Ecto neural progenitor cell (in vitro differentiated cells): ENCODE measurements at places on chromosomes 4 and X.
A peak's percentile ranks its signal among the peaks of the same experiment; 100 is the strongest.

DNA sequence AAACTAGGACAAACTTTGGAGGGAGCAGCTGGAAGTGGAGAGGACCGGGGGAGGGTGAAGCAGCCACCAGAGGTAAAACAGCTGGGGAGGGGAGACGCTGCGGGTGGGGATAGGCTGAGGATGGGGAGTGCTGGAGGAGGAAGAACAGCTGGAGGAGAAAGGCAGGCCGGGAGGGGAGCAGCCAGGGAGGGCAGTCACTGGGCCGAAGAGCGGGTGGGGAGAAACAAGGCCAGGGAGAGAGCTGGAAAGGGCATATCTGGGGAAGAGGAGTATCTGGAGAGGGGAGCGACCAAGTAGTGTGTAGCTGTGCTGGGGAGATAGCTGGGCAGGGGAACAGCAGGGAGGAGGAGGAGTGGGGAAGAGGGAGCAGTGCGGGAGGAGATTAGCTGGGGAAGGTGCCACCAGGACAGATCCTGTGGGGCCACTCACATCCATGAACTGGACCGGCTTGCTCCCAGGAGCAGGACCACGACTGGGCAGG lies 2.7 kb downstream of the SLC38A5 start:
- no peak for DNase-seq

DNA sequence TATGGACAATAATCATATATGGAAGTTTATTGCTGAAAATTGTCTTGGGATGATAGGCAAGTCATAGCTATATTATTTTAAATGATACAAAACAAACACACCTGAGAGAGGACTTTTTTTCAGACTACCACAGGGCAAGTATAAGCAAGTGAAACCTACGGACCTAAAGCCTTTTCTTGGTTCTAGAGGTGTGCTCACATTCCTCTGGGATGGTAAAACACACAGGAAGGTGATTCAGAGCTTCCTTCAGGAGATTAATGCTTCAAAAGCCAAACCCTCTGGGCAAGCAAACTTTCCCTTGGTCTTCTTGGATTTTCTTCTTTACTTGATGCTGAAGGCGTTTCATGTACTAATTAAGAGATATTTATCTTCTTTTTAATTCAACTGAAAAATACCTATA lies 60.1 kb upstream of the ACSL4 start:
- no peak for DNase-seq

DNA sequence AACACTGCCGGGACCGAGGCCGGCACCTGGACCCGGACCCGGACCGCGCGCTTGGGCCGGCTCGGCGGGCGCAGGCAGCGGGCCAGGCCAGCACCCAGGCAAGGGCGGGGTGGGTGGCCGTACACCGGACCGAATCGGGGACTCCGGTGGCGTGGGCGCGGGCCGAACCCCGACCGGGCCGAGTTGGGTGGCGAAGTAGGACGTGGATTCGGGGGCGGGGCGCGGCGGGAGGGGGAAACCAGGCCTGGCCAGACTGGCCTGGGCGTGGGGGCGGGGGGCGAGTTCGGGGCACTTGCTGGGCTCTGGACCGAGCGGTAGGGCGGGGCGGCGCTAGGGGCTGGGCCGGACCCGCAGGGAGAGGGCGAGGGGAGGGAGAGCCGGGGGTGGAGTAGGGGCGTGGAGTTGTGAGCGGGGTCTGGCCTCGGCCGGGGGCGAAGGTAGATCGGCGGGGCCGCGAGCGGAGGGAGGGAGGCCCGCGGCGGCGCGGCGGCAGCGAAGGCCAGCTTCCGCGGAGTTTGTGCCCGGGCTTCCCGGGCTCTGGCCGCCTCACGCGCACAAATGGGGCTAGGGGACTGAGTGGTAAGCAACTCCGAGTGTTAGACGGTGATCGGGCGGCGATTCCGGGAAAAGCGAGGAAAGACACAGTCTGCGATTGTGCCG lies 1.8 kb upstream of the BCORL1 start:
- peak; percentile 76 for DNase-seq

DNA sequence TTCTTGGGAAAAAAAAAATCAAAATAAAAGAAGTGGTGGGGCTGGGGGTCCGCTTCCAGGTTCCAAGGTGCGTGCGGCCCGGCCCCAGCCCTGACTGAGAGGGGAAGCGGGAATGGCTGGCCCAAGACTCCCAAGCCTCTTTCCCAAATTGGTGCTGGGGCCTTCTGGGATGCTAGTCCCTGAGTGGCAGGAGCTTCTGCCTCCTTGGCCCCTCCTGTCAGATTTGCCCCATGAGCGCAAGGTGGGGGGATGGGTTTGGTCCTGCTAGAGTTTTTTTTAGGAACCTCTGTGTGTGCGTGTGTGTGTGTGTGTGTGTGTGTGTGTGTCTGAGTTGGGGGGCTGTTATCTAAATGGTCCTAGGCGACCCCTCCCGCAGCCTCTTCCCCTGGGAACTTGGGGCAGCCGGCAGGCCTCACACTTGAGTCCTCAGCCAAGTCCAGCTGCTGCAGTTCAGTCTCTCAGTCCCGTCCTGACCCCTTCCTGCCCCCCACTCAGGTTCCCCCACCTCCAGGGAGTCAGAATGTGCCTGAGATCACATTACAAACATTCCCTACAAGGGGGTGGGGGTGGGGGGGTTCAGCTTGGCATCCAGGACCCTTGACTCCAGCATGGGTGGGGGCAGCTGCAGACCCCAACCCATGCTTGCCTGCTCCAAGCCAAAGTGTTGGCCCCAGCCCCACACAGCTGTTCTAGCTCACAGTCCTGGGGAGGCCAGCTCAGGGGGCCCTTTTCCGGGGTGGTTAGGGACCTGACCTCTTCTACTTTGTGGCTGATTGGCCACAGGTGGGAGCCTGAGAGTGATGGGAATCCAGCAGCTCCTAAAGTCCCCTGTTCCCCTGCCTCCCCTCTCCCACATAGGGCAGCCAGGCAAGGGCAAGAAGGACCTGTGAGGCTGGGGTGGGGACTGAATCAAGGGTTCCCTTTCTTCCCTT lies 4.0 kb downstream of the EFNB1 start:
- DNase-seq: peak; percentile 42

- DNase-seq: no peak
Observed at GRCh38 chr4:112897543-112897942, 151.9 kb upstream of the ANK2 start.

- DNase-seq: no peak
Observed at GRCh38 chr4:157700898-157701694, 471.7 kb downstream of the GASK1B start.

DNA sequence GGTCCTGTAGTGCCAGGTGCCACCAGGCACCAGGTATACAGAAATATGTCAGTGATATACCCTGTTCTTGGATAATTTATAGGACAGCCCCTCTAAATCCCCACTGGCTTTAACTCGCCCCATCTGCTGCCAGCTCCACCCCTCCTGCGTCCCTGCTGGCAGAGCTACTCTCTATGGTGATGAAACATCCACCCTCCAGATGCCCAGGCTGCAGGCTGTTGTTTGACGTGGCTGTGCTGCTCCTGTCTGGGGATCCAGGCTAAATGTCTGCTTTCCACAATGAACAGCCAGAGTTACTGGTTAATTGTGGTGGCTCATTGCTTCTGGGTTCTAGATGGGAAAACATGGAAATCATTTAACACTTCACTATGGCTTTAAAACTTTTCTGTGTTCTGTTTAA lies 12.9 kb downstream of the NHSL2 start:
- DNase-seq: no peak

GRCh38 chr4:46442963-46443362 lies 53.0 kb upstream of the GABRA2 start:
- no peak for DNase-seq

DNA sequence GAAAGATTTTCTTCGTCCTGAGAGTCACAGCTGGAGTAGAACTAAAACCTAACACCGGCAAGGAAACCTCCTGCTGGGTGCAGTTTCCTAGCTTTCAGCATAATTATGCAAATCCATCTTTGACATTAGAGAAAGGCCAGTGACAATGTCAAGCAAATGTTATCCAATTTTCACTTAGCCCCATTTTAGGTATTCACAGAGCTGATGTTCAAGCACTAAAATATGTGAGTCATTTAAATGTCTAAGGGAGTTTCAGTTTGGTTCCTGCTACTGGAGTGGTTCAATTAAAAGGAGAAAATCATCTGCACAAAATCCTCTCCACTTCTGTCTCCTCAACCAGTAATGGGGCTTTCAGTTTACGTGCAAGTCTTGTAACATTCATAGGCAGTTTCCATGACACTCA lies 37.1 kb upstream of the AMOT start:
- no peak for DNase-seq

GRCh38 chr4:158521484-158522088 lies at the start of gene RXFP1:
Gene RXFP1, plus strand, starts transcription at chr4:158521882. Its CDS starts 95 bp downstream, at chr4:158521977.
- DNase-seq: no peak

GRCh38 chrX:12686331-12686730 lies 104.9 kb upstream of the PRPS2 start:
- DNase-seq: no peak

- DNase-seq: no peak
Observed at GRCh38 chrX:132216806-132217202, 2.4 kb downstream of the RAP2C start.

- no peak for DNase-seq
Observed at GRCh38 chr4:2756691-2757350, 685 bp upstream of the TNIP2 start.

DNA sequence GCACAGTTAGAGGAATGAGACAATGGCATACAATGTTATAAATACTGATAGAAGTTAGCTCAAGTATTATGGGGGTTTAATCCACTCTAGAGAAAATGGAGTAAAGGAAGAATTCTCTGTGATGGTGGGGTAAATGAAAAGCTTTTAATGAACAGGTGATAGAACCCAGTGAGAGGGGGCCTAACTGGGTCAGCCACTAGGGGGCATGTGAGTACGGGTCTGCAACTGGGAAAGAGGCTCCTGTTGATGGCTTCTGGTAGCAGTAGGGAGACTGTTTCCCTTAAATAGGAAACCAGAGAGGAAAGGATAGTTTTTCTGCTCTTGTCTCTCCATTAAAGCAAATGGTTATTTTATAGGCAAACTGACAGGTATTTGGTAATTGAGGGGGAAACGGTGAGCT lies 132.8 kb upstream of the GPR101 start:
- peak; percentile 47 for DNase-seq

DNA sequence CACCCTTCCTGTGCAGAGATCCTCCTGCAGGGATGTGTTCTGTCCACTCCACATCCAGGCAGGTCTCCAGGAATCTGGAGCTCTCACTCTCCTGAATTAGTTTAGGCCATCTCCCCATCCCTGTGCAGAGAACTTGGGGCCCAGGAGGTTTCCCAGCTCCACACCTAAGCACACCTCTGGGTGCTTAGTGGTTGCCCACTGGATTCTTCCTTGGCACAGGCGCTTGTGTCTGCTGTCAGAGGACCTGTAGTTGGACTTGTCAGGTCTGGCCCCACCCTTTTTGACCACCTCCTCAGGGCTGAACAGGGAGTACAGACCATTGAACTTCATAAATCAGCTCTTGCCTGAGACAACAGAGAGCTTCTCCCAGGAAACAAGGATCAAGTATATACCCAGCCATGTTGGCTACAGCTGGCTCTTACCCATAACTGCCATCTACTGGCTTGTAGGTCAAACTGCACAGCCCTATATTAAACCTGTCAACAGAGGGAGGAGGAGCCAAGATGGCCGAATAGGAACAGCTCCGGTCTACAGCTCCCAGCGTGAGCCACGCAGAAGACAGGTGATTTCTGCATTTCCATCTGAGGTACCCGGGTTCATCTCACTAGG lies 275.5 kb downstream of the PPARGC1A start:
- DNase-seq: no peak

DNA sequence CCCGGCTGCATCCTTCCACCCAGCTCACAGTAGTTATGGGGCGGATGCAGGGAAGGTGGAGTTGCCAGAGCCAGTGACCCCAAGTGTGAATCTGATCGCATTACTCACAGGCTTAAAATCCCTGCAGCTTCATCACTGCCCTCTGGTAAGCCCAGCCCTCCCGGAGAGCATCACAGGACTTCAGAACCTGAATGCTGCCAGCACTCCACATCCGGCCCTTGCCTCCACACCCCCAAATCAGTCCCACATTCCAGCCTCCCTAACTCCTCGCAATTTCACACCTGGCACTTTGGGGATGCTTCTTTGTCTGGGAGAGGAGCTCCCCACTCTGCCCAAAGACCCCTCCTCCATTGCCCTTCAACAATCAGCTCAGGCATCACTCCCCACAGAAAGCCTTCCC lies 15.6 kb downstream of the RASL11B start:
- no peak for DNase-seq

DNA sequence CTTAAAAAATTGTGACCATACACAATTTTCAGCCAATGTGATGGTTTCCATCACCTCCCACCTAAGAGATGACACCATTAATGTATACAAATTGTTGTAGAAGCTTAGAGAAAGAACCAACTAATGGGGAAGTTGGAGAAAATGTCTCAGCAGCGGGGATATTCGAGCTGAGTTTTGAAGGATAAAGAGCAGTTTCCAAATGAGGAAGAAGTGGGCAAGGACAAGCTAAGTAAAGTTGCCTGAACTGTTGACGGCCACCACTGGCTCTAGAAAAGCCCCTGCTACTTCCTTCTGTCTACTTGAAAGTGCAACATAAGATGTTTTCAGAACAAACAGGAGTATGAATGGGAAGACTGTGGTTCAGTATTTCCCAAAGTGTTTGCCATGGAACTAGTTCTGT lies 92.0 kb downstream of the CHRNA9 start:
- no peak for DNase-seq

DNA sequence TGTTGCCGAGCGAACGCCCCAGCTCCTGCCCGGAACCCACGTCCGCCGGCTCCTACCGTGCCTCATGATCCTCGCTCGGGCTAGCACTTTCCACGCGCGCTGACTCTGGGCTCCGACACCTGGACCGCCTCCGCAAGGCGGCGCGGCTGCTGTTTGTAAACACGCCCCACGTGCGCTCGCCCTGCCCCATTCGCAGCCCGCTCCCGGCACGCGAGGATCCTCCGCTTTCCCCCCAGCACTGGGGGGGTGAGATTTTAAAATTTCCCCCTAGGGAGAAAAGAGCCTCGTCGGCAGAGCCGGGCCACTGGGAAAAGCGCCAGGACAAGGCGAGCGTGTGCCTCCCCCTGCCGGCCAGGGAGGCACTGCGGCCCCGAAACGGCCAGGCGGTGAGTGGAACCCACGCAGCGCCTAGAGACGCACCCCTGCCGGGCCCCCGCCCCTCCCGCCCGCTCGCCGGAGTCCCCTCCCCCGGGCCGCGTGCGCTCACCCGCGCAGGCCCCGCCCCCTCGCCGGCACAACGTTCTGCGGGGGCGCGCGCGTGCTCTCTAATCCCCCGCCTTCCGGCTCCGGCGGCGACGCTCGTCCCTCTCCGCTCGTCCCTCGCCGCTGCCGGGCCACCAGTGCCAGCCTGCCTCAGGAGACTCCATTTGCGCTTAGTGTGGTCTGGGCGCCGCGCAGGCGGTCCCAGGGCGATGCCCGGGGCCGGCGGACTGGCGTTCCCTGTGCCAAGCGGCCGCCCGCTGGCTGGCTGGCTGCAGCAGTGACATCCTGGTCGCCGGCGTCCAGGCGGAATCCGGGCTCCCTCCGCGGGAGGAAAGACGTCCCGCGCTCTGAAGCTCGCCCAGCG lies at the start of gene TIGD2:
TIGD2 (plus strand) TSS at position 548 of the 847 bp plus-strand sequence. CDS start 1,442 bp downstream, outside the sequence.
- peak; percentile 92 for DNase-seq

GRCh38 chr4:179114615-179115014 lies 1672.4 kb upstream of the AGA start:
- DNase-seq: no peak

DNA sequence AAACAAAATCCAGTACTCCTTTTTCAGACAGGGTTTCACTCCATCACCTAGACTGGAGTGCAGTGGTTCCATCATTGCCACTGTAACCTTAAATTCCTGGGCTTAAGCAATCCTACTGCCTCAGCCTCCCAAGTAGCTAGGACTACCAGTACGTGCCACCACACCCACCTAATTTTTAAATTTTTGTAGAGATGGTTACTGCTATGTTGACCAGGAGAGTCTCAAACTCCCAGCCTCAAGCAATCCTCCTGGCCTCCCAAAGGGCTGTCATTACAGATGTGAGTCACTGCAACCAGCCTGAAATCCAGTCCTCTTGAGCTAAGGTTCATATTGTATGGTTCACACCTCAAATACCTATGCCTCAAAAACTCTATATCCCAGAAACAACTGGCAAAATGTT lies 22.4 kb downstream of the ANKRD17 start:
- no peak for DNase-seq
